NCI-H1105 treated with DMSO at 0.1 percent for 48 hours (cell line): ENCODE measurements at places on chromosomes 4 and X.

DNA sequence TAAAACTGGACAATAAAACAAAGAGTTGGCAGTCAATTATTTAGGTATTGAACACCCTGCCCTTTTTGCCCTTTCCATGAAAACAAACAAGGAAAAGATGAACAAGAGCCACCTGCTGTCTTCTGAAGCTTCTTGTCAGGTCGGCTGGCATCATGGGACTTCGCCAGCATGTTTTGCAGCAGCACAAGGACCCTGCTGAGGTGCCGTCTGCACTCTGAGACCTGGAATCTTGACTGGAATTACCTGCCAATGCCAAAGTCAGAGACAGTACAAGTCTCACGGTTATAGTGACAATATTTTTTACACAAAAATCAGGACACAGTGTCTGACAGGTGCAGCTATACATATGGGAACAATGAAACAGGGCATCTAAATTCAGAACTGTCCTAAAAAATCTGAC is 284.5 kb downstream of the GASK1B start:
- DNase-seq, result no peak

- DNase-seq, result no peak
Observed at GRCh38 chr4:65599340-65599739, 70.9 kb downstream of the EPHA5 start.

DNA sequence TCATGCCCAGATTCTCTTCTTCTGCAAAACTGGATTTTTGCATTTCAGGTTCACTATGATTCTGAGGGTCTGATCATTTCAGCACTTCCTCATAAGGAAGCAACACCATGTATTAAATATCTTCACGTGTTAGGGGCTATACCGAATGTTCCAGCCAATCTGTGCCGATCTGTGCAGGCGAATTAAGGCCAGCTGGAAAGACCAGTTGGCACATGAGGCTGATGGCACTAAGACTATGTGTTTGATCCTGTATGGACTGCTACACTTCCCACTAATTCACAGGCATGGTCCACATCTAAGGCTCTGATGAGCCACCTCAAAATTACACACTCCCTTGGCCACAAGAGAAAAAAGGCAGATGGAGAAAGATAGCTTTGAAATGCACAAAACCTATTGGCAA is 28.8 kb downstream of the KDR start:
- DNase-seq, result no peak

- DNase-seq, result no peak
Observed at GRCh38 chrX:53266914-53267313, 14.5 kb downstream of the IQSEC2 start.

- DNase-seq, result no peak
Observed at GRCh38 chr4:878796-879728, 53.1 kb downstream of the GAK start.

DNA sequence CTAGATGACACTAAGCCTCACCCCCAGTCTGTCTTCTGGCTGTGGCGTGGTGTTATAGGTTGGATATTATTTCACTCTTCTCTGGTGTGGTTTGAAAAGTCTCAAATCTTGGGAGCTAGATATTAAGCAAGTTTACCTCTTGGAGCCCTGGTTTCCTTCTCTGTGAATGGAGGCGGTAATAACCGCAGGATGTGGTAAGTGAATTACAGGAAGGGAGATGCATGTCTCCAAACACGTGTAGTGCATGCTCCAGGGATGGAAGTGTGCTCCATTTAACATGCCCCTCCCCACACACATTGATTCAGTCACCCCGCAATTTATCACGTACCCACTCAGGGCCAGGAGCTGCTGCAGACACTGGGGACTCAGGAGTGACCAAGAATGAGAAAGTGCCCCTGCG is 4.9 kb downstream of the ZNF275 start:
- no peak for DNase-seq

GRCh38 chr4:80182237-80182866 is 15.0 kb upstream of the PRDM8 start:
- no peak for DNase-seq

GRCh38 chrX:12953420-12953819 is 21.5 kb upstream of the TMSB4X start:
- DNase-seq, result no peak

DNA sequence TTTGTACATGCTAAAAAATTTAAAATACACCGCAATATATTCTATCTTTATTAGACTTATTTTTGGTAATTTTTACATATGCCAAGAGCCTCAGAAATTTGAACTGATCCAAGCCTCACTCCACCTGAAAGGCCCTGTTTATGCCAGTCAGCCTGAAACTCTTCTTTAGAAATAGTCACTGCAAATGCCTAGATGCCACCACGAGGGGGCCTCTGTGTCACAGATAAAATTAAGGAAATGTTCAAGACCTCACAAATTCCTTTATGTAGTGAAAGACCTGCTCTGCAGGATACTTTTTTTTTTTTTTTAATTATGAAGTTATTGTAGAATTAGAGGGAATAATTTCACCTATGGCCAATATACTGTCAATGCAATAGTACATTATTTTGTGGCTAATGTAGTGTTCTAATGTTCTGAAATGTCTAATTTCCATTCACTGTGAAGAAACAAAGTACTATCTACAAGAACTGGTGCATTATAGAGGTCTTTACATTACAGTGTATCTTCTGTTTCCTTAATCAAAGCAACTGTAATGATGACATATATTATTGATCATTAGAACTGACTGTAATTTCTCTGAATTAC is 69.8 kb downstream of the DTHD1 start:
- peak; percentile 30 for DNase-seq

- no peak for DNase-seq
Observed at GRCh38 chrX:10143071-10143983, 13.4 kb upstream of the CLCN4 start.

DNA sequence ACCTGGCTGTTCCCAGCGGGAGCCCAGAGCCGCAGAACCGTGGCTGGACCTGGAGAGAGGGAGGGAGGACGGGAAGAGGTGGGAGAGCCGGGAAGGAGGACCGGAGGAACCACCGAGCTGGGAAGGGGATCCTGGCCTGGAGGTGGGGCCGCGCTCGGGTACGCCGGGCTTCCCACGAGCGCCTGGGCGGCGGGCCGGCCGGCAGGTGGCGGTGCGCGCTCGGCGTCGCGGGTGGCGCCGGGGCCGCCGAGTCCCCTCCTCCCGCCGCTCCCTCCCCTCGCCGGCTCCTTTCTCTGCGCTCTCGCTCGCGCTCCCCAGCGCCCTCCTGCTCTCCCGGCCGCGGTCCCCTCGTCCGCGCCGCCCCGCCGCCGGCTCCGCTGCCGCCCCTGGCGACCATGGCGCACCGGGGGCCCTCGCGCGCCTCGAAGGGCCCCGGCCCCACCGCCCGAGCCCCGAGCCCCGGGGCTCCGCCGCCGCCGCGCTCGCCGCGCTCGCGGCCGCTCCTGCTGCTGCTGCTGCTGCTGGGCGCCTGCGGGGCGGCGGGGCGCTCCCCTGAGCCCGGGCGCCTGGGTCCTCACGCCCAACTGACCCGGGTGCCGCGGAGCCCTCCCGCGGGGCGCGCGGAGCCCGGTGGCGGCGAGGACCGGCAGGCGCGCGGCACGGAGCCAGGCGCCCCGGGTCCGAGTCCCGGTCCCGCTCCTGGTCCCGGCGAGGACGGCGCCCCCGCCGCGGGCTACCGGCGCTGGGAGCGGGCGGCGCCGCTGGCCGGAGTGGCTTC is at the start of gene SORCS2:
Gene SORCS2, plus strand, starts transcription at position 287 of the 778 bp plus-strand sequence.
- DNase-seq, result peak; percentile 42

- DNase-seq, result no peak
Observed at GRCh38 chrX:129161108-129161507, 362.2 kb downstream of the SMARCA1 start.

DNA sequence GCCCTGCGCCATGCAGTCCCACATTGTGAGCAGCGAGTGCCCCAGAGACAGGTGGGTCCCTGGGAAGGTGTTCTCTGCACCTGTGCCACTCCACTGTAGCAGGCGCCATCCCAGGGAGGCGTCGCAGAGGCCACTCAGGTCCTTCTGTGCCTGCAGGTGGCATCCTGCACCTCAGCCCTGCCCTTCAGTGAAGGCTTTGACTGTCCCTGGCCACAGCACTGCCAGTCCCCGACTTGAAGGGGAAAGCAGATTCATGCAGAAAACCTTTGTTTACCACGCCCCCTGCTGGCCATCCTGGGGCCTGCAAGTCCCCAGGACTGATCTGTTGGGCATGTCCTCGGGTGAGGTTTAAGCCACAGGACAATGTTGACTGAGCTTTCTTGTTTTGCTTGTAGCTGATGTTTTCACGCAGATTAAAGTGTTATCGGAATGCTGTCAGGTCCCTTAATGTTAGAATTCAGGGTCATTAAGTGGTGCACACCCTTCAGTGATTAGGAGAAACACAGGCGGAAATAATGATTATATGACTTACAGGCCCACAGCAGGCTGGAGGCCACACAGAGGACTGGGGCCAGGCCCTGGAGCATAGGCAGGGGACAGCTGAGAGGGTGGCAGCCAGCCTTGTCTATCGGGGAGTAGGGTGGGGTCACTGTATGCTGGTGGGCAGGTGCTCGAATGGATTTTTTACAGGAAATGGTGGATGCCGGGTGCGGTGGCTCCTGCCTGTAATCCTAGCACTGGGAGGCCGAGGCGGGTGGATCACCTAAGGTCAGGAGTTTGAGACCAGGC is 5.0 kb downstream of the TACC3 start:
- DNase-seq, result peak; percentile 34

- no peak for DNase-seq
Observed at GRCh38 chrX:29422034-29422433, 793.3 kb upstream of the MAGEB2 start.

DNA sequence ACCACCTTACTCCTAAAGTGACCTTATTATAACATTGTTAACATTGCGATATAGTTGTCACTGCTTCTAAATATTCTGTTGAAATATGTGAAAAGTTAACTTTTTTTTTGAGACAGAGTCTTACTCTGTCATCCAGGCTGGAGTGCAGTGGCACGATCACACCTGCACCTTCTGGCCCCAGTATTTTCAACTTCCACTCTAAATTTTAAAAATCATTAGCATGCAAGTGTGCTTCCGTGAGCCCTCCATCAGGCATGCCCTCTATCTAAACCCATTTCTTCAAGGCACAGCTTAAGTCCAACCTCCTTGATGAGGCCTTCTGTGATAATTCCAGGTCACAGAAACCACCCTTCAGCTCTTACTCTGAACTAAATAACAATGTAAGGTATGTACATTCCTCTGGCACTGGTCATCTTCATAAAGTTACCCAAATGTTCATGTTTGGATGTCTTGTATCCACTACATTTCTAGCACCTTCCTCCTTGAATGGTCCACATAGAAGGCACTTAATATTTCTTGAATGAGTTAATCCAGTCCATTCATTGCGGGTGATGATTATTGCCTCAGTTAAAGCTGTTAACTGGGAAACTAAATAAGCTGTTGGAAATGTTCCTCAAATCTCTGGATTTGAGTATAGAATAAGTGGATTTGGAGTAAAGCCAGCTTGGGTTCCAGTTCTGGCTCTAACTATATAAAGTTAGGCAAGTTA is 38.6 kb upstream of the TMEM131L start:
- DNase-seq, result no peak

DNA sequence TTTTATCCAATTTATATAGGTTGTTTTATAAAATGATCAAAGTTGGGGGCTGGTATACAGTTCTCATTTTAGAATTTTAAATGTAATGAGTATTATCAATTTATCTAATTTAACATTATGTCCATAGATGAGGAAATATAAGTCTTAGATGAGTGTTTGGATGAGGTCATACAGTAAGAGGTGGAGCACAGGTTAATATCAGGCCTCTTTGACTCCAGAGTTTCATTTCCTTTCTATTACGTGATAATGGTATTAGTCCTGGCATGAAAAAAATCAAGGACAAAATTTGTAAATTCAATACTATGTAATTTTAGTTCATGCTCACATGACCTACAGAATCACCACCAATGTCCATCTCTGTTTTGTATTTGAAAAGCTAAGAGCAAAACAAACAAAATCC is 269.8 kb downstream of the FSTL5 start:
- no peak for DNase-seq

DNA sequence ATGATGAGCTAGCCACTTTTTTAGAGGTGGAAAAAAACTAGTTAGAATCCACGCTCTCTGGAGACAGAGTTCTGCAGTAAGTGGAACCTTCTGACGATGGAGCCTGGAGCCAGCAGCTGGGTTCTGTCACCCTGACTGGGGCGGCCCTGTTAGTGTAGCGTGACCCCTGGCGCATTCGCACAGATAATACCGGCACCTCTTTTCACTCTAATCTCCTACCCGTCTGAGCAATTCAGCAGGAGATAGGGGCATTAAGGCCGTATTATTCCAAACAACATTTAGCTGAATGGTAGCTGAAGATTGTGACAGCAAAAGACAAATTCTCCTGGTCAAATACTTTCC is 292.6 kb downstream of the FBXO8 start:
- no peak for DNase-seq

DNA sequence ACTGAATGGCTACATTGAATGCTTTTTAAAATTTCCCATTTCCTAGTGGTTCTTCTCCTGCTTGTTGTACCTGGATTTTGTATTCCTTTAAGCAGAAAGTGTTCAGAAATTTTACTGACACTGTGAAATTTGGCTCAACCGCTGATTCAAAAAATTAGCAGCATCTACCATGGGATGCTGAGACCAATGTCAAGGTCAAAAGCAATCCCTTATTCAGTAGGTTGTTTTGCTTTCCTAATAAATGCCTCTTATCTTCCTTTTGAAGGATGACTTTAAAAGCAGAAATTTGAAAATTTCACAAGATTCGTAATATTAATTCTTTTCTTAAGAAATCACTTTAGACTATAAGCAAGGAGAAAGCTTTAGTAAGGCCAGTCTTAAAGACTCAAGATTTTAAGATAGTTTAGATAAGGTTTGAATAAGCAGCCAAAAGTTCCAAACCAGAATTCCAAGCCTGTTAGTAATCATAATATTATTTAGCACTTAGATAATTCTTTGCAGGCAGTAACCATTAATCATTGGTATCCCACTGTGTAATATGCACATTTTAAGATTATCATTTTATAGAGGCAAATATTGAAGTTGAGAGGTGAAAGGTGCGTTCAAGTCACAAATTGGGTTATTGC is 508.8 kb downstream of the ANKRD50 start:
- DNase-seq, result no peak

- no peak for DNase-seq
Observed at GRCh38 chr4:2291705-2292645, 30.1 kb upstream of the MXD4 start.

DNA sequence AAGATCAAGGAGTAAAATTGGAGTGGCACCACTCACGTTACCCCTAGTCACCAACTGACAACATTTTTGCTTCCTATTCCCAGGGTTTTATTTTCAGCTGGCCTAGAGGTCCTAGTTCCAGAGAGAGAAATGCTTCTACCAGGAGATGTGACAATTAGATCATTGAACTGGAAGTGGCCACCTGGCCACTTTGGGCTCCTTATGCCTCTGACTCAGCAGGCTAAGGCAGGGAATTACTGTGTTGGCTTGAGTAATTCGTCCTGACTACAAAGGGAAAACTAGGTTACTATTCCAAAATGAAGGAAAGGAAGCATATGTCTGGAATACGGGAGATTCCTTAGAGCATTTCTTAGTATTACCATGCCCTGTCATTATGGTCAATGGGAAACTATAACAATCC is 831.6 kb upstream of the NDST4 start:
- no peak for DNase-seq

- no peak for DNase-seq
Observed at GRCh38 chr4:112183252-112183651, 38.0 kb downstream of the FAM241A start.
